ENCODE measurements at places on chromosomes 12 and 14.

DNA sequence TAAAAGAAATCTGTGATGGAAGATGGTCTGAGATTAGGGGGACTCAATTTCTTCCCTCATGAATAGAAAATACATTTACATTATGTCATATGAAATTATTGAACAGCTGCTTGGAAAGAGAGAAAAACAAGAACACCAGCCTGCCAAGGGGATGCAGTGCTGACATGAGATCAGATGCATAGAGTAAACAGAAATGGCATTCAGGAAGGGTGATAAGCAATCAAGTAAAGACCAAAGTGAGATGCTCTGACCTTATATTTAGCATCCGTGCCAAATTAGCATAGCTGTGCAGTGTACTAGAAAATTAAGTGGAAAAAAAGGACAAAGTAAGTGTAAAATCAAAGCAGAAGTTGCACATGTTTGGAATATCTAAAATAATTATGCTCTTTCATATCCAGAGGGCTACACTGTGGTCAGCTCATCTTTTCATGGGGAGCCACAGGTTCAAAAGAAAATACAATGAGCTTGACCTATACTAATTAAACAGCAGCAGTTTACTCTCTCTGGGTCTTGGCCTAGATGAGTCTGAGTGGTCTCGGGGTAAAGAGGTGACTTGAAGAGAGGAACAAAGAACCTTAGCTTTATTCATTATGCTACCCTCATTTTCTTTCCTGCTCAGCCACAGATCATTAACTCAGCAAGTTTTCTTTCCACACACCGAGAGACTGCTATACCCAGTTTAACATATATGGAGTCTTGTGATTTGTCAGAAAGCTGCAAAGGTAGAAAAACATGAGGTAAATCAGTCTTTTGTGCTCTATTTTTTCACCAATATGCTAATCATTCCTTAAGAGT is 359.4 kb upstream of the FOXG1 start:
- no peak for DNase-seq

DNA sequence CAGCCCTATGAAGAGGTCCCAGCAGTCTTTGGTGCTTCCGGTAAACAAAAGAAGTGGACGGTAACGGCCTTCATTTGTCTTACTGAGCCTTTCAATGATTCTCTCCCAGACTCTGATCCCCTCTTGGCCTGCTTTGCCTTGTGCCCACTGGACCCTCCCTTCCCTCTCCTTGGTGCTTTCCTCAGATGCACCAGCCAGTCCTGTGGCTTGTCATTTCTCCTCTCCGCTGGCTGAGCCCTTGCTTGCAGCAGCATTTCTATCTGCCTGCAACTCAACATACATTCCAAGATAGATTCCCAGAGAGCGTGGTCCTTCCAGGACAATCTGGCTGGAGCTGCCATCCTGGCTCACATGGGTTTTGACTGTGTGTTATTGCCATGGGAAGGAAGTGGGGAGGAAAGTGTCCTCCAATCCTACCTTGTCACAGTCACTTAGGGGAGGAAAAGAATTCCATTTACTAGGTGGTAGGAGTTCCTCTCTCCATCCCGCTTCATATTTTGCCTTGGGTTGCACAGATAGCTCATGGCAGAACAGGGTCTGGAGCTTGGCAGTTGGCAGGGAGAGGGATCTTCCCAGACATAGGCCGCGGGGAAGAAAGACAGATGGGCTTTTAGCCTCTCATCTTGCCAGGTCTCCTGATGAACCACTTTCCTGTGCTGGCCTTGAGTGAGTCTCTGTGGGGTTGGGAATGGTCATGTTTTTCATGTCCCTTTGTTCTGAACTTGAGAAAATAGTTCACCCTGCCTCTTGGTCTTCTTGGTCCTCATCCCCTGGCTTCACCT is 92.8 kb upstream of the KCNA1 start:
- DNase-seq, result no peak

DNA sequence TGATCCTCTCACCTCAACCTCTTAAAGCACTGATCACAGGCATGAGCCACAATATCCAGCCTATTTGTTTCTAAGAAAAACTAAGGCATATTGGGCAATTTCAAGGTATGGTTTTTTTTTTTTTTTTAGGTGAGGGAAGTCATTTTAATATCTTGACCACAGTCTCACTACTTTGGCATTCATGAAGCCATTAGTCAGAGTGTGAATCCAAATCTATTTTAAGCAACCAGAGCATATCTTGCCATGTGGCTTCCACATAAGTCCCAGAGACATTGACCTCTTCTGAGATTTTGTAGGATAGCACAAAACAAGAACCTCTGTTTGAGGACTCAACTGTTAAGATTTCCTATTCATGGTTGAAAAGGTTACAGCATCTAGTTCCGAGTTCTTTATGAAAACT is 130.3 kb upstream of the RBM19 start:
- DNase-seq, result no peak

DNA sequence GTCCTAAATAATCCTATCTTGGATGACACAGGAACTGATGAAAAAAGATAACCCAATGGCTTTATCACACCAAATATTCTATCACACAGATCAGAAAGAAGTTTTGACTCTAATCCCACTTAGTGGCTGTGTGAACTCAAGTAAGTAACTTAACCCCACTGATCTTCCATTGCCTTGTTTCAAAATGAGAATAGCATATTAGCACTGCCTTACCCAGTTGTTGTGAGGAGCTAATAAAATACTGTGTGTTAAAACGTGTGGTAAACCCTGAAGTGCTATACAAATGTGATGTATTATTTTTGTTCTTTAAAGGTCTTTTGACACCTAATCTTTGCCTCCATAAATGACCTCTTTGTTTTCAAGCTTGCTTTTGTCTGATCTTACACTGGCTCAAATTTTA is 60.9 kb upstream of the ARID2 start:
- no peak for DNase-seq

DNA sequence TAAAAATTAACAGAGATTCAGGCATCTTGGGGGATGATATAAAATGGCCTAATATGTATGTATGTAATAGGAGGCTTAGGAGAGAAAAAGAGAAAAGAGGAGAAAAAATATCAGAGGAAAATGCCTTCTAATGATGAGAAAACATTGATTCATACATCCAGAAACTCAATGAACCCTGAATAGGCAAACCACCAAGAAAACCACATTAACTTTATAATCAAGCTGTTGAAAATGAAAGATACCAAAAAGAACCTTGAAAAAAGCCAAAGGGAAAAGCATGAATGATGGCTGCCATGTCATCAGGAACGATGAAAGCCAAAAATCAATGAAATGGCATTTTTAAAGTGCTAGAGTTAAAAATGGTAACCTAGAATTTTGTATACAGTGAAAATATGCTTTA is 180.2 kb downstream of the EPS8 start:
- DNase-seq, result no peak

GRCh38 chr12:86723326-86723725 is 467.1 kb upstream of the MGAT4C start:
- no peak for DNase-seq

GRCh38 chr12:87529413-87529812 is 499.8 kb downstream of the C12orf50 start:
- no peak for DNase-seq

GRCh38 chr14:89175881-89176799 is 240.9 kb downstream of the FOXN3 start:
- DNase-seq, result no peak

DNA sequence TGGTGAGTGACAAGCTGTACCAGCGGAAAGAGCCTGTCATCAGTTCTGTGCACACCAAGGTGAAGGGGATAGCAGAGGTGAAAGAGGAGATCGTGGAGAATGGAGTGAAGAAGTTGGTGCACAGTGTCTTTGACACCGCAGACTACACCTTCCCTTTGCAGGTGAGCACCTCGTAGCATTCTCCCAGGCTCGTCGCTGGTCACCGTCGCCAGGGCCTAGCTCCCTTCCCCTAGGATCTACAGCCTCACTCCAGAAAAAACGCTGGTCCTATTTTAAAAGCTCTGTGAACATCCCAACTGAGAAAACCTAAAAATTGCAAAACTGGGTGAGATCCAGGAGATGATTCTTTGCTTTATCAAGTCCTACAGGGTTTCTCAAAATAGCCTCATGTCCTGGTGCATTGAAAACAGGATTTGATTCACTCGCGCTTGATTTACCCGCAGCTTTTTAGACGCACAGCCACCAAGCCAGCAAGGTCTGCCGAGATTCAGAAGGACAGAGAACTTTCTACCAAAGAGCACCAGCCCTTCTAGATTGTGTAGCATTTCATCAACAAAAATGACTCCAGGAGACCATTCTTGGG is 22.2 kb downstream of the P2RX7 start:
- no peak for DNase-seq

DNA sequence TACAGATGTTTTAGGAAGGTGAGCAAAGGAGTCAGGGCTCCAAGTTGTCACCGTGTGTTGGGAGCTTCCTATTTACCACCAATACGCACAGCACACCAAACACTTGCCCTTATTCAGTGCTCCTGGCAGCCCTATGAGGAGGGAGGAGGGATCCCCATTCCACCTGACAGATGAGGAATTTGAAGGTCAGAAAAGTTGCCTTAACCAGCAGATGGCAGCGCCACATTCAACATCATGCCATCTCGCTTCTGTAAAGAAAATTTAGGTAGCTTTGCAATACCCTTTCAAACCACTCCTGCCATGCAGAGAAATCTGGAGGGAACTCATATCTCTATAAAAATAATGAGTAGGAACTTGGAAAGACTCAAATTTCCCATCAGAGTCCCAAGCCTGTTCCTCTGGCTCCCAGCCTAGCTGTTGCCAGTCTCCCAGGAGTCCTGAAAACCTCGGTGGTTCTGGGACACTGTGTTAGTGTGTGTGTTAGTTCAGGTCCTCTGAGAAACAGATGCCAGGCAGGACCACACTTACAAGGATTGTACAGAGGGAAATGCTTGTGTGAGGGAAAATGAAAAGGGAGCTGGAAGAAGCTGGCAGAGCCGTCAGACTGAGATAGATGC is 410.5 kb downstream of the MED13L start:
- DNase-seq, result no peak

- no peak for DNase-seq
Measured at GRCh38 chr14:68695856-68696255, 97.0 kb downstream of the ZFP36L1 start.
